ENCODE measurements at places on chromosomes 6 and 20. TPM values are rescaled to one million over a fixed set of nuclear protein-coding genes. Genes with fewer than 3 reads are reported as not detected.

- H3K27ac ChIP-seq: no peak overlapping the region
- no peaks in the 10 kb centered on the region for H3K36me3 ChIP-seq
- DNase-seq: no peak
- H3K27me3 ChIP-seq: no peaks in the 10 kb centered on the region
- H3K4me1 ChIP-seq: no peaks in the 10 kb centered on the region
Observed at GRCh38 chr20:40814631-40814960, 125.6 kb upstream of the MAFB start.

DNA sequence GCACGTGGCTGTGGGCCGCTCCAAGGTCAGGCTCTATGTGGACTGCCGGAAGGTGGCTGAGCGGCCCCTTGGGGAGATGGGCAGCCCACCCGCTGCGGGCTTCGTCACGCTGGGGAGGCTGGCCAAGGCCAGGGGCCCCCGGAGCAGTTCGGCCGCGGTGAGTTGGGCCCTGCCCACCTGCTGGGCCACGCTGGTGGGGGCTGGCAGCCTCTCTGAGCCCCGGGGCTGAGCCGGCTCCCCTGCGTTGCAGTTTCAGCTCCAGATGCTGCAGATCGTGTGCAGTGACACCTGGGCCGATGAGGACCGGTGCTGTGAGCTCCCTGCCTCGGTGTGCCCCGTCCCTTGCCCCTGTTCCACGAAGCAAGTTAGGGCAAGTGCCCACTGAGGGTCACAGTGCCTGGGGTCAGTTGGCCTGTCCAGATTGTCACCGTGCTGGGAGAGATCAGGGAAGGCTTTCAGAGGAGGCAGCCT, 27.1 kb downstream of the COL20A1 start:
- H3K4me3 ChIP-seq: no peak overlapping the region
- H3K27me3 ChIP-seq: no peaks in the 10 kb centered on the region
- no peak for DNase-seq
- H3K4me1 ChIP-seq: no peaks in the 10 kb centered on the region
- H3K36me3 ChIP-seq: no peaks in the 10 kb centered on the region
- H3K27ac ChIP-seq: no peak overlapping the region

DNA sequence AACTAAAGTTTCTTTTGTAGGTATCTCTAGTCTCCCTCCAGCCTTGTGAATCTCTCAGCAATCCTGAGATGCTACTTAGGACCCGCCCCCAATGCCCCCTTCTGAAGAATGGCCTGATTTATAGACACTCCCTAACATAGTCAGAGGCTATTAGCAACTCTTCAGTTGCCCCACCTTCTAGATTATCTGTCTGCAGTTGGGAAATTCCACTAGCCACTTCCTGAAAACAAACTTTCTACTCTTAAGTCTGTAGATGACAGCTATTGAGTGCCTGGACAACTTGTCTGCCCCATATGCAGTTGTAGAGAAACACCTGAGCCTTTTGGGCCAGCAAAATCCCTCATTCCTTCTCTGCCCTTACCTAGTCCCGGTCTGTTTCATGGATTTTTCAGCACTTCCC, 188.2 kb upstream of the PREP start:
- peaks cover 39% of the 10 kb centered on the region for H3K4me1 ChIP-seq
- no peaks in the 10 kb centered on the region for H3K36me3 ChIP-seq
- H3K4me3 ChIP-seq: no peak overlapping the region
- no peaks in the 10 kb centered on the region for H3K27me3 ChIP-seq
- DNase-seq: peak; percentile 52

GRCh38 chr6:128438393-128438792, 82.0 kb downstream of the PTPRK start:
- no peak overlapping the region for H3K27ac ChIP-seq
- H3K27me3 ChIP-seq: no peaks in the 10 kb centered on the region
- H3K4me3 ChIP-seq: no peak overlapping the region
- H3K36me3 ChIP-seq: peaks cover 1% of the 10 kb centered on the region

DNA sequence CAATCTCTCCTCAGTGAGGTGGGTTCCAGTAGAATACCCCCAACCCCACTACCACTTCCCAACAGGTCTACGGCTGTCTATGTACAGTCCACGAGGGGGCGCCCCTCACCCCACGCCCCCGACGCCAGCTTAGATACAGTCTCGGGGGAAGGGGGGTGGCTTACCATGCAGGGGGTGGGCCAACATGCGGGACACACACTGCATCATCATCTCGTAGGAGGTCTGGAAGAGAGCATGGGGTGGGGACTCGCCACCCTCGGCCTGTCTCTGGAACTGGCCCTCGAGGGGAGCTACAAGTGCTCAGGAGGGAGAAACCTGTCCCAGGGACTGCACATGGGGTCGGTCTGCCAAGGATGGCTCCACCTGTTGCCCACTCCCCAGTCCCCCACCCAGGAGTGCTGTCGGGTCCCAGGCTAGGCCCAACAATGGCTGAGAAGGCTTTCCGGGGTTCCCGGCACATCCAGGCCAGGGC, 8.5 kb downstream of the MTCH1 start:
- no peak overlapping the region for H3K4me3 ChIP-seq
- H3K27ac ChIP-seq: no peak overlapping the region
- no peaks in the 10 kb centered on the region for H3K27me3 ChIP-seq
- H3K4me1 ChIP-seq: peaks cover 24% of the 10 kb centered on the region

DNA sequence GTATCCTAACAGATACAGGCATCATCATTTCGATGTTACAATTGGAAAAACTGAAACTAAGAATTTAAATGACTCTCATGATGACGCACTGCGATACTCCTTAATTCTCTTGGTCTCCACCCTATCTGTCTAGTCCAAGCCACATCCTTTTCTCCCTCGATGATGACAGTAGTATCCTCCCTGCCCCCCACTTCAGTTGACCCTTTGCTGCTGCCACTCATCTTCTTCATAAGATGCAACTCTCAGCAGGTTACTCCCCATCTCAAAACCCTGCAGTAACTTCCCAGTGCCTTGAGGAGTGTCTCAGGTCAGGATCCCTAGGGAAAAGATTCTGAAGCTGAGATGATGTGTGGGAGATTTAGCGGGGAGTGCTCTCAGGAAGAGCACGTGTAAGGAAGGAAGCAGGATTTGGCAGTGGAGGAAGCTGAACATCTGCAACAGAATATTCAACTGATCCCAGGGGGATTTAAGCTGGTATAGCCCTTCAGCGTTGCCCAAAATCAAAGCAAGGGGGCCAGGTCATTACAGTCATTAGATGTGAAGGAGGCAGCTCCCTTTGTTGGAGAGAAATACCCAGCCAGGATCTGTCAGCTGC, 16.1 kb downstream of the JPH2 start:
- no peaks in the 10 kb centered on the region for H3K4me1 ChIP-seq
- no peak for DNase-seq
- no peaks in the 10 kb centered on the region for H3K36me3 ChIP-seq
- H3K4me3 ChIP-seq: no peak overlapping the region

- peaks cover 2% of the 10 kb centered on the region for H3K4me1 ChIP-seq
- no peaks in the 10 kb centered on the region for H3K27me3 ChIP-seq
- H3K27ac ChIP-seq: no peak overlapping the region
- no peak for DNase-seq
- H3K4me3 ChIP-seq: no peak overlapping the region
Observed at GRCh38 chr6:38391206-38391605, 248.5 kb downstream of the BTBD9 start.

- peaks cover 47% of the 10 kb centered on the region for H3K36me3 ChIP-seq
- no peaks in the 10 kb centered on the region for H3K27me3 ChIP-seq
- no peak overlapping the region for H3K4me3 ChIP-seq
- no peak overlapping the region for H3K27ac ChIP-seq
Observed at GRCh38 chr6:111788379-111789276, 84.6 kb downstream of the FYN start.

DNA sequence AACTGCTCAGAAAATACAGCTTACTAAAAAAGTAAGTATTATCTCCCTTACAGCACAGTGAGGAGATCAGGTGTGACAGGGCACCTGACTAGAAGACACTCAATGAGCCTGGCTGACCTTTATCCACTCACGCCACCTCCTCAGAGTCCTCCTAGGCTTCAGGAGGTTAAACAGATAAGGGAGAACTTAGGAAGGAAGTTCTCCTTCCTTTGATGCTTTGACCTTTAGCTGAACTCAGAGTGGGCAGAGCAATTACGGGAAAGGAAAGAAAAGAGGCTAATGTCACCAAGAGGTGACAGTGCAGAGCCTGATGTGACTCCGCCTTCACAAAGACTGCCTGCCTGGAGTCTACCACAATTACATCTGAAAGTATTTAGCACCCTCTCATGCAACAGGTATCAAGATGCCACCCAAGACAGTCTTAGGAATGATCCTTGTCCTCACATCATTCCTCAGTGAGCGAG, 36.7 kb downstream of the MAN1A1 start:
- H3K36me3 ChIP-seq: peaks cover 9% of the 10 kb centered on the region
- H3K27me3 ChIP-seq: no peaks in the 10 kb centered on the region

DNA sequence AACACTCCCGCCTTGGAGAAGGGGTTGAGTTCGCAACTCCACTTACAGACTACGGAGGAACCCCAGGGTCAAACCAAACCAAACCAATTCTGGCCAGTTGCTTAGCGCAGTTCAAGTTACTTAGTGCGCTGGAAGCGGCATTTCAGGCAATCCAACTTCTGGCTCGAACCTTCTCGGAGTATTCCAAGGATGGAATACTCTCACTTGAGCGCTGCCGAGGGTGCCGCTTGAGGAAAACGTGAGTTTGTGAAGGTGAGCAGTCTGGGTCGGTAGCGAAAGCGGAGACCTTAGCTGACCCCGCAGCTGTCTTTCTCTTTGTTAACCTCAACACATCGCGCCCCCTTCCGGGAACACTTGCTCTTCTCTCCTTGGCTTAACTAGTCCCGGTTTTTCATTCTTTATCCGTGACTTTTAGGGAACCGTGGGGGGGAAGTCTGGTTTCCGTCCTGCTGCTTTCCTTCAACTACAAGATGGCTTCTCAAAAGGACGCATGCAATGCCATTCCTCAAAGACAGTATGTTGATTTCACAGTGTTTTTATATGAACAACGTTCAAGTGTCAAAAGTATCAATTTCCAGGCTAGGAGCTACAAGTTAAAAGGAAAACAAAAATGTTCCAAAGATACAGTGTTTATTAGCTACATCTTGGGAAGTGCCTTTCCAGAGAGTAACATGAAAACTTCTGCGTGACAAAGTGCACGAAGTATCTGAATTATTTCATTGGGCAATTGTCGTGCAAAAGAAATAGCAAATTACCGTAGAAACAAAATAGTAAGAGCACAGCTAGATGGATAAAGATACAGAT, 741 bp upstream of the PNISR start:
- peaks cover 54% of the 10 kb centered on the region for H3K4me1 ChIP-seq
- peaks cover 46% of the 10 kb centered on the region for H3K36me3 ChIP-seq
- H3K27ac ChIP-seq: peak overlapping the region; percentile 100
- DNase-seq: peak; percentile 85
- H3K27me3 ChIP-seq: no peaks in the 10 kb centered on the region
- peak overlapping the region; percentile 79 for H3K4me3 ChIP-seq

GRCh38 chr6:2839982-2840748, 1.5 kb downstream of the SERPINB1 start:
- H3K4me1 ChIP-seq: peaks cover 62% of the 10 kb centered on the region
- H3K4me3 ChIP-seq: peak overlapping the region; percentile 85
- H3K36me3 ChIP-seq: peaks cover 35% of the 10 kb centered on the region
- DNase-seq: no peak
- H3K27me3 ChIP-seq: no peaks in the 10 kb centered on the region

GRCh38 chr6:154611847-154612246, 101.4 kb upstream of the CNKSR3 start:
- peaks cover 3% of the 10 kb centered on the region for H3K27me3 ChIP-seq
- H3K27ac ChIP-seq: no peak overlapping the region
- DNase-seq: no peak
- H3K4me1 ChIP-seq: peaks cover 14% of the 10 kb centered on the region
- no peaks in the 10 kb centered on the region for H3K36me3 ChIP-seq

DNA sequence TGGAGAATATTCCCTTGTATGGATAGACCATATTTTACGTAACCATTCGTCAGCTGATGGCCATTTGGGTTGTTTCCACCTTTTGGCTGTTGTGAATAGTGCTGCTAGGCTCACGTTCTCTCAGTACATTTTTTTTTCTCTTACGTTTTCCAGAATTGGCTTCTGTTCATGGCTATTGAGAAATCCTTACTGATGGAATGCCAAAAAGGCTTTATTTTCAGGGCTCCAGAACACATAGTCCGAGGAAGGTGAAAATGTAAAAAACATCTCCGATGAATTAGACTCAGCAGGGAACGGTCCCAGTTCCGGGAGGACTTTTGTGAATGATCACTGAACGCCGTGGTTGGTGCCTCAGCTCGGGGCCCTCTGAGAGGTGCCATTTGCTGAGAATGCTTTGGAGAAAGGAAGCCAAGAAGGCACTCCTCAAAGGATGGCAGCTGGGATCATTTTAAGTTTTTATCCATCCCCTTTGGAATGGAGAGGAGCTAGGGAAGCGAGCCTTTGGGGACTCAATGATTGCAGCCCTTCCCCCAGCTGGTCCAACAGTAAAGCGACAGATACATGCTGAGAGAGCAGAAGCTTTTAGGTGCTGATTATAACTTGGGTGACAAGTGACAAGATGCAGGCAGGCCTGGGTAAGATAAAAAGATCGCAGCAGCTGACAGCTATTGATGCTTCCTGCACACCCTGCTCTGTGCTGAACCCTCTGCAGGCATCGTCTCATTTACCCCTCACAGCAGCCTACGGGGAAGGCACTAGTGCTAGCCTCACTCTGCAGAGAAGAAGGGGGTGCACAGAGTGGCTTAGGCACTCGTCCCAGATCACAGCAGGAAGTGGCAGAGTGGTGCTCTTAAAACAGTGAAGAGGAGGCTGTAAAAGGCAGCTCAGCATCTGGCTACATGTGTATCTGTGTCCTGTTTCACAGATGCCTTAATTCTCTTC, 133.4 kb upstream of the KCNG1 start:
- no peaks in the 10 kb centered on the region for H3K36me3 ChIP-seq
- H3K4me3 ChIP-seq: no peak overlapping the region
- H3K27ac ChIP-seq: no peak overlapping the region
- H3K27me3 ChIP-seq: peaks cover 32% of the 10 kb centered on the region

- no peak overlapping the region for H3K27ac ChIP-seq
- peaks cover 7% of the 10 kb centered on the region for H3K27me3 ChIP-seq
- no peak for DNase-seq
- H3K4me3 ChIP-seq: no peak overlapping the region
- no peaks in the 10 kb centered on the region for H3K4me1 ChIP-seq
Observed at GRCh38 chr20:19143890-19144289, 68.6 kb upstream of the SLC24A3 start.

DNA sequence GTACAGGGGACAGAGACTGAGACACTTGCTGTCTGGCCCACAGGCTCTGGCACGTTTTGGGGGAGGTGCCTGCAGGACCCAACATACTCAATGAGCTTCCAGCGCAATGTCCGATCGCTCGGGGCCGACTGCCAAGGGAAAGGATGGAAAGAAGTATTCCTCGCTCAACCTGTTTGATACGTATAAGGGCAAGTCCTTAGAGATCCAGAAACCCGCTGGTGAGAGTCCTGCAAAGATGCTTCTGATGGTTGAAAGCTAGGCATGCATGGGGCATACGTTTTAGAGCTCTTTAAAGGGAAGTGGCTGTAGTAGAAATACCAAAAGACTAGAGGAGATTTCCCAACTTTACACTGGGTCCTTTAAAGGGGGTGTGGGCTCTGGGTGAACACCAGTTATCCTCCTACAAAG, 2.2 kb downstream of the PRRC2A start:
- peaks cover 79% of the 10 kb centered on the region for H3K36me3 ChIP-seq
- no peak for DNase-seq
- peak overlapping the region; percentile 95 for H3K4me3 ChIP-seq
- peaks cover 39% of the 10 kb centered on the region for H3K4me1 ChIP-seq
- H3K27ac ChIP-seq: peak overlapping the region; percentile 95

Gene AGPAT4
- 3.5 TPM for total RNA-seq

Gene POU3F2
- total RNA-seq: not detected

Gene LY6G6F
- not detected for total RNA-seq

Gene TINAG
- total RNA-seq: not detected

Gene LIME1
- 15.5 TPM for total RNA-seq

Gene PARD6B
- 6.6 TPM for total RNA-seq

Gene CYP39A1
- total RNA-seq: not detected
